ENCODE measurements at places on chromosomes 6 and 20.
A peak's percentile ranks its signal among the peaks of the same experiment; 100 is the strongest.

- peak; percentile 38 for DNase-seq
Measured at GRCh38 chr6:143176090-143177021, 115.7 kb downstream of the AIG1 start.

- DNase-seq = peak; percentile 31
Measured at GRCh38 chr6:136499370-136499769, 50.9 kb downstream of the MAP7 start.

GRCh38 chr6:15843764-15844163 lies 180.9 kb upstream of the DTNBP1 start:
- DNase-seq = no peak

GRCh38 chr6:37481711-37482605 lies 17.7 kb downstream of the CCDC167 start:
- DNase-seq = no peak

GRCh38 chr6:98467902-98468301 lies 366.5 kb upstream of the POU3F2 start:
- no peak for DNase-seq

- peak; percentile 4 for DNase-seq
Measured at GRCh38 chr6:39812853-39813533, 20.8 kb downstream of the DAAM2 start.

DNA sequence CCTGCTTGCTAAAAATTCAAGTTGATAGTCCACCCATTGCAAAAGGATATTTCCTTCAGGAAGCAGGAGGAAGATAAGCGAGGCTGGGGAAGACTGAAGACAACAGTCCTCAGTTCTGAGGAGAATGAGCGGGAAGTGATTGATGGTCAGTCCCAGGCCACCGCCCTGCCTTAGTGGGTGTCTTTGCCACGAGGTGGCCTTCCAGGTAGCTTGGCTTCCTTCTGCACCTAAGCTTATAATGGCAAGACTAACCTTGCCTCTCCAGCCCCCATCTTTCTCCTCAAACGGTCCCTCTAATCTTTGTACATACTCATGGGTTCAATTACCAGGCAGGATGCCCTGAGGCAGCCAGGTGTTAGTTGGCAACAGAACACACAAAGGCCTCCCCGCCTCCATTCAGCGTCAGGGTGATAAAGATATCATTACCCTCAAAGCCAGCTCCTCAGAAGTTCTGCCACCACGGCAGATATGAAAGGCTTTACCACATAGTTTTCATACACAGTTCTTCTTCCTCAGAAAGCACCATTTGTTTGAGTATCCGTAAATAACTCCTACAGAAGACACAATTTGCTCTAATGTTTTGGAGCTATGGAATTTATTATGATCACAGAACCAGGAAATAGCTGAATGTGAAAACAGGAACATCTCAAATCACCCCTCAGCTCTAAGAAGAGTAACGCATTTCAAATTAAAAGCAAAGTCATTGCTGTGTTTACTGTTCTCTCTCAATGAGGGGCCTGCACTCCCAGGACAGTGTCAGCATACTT lies 249.4 kb downstream of the ATXN1 start:
- no peak for DNase-seq

DNA sequence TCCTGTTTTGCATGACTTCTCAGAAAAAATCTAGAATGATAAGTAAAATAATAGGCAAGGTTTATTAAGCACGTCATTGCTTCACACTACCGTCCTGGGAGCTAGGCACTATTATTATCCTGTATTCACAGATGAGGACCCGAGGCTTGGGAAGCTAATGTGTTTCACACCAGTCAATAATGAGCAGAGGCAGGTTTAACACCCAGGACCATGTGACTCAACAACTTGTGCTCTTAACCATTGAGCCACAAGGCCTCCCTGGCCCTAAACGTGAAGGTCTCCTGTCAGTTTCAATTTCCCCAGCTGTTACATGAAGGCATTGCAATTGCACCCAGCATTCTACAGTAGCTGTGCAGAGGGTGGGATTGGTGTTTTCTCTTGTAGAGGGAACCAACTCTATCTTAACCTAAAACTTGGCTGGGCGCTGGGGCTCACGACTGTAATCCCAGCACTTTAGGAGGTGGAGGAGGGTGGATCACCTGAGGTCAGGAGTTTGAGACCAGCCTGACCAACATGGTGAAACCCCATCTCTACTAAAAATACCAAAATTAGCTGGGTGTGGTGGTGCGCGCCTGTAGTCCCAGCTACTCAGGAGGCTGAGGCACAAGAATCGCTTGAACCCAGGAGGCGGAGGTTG lies 191.2 kb downstream of the BCAS1 start:
- DNase-seq = no peak

- DNase-seq = no peak
Measured at GRCh38 chr20:17688965-17689364, 6.9 kb upstream of the RRBP1 start.

DNA sequence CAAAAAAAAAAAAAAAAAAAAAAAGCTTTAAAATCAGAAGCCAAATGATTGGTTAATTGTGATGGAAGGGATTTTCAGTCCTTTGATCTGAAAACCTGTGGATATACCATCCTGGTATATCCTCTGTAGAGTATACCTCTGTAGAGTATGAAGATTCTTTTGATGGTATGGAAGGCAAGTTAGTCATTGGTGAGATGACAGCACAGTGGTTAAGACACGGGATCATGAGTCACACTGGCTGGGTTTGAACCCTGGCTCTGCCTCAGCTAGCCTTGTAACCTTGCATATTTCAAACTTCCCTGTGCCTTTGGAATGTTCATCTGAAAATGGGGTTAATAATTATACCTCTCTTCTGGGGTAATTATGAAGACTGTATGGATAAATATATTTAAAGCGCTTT lies 179.3 kb downstream of the CARMIL1 start:
- peak; percentile 64 for DNase-seq

GRCh38 chr6:42781796-42782688 lies at the start of gene BICRAL:
TSS of gene BICRAL (plus strand) at chr6:42782052. CDS start at chr6:42822023, 39,971 bp downstream.
- DNase-seq = peak; percentile 87

GRCh38 chr20:32749914-32750637 lies 6.8 kb upstream of the COMMD7 start:
- peak; percentile 24 for DNase-seq

DNA sequence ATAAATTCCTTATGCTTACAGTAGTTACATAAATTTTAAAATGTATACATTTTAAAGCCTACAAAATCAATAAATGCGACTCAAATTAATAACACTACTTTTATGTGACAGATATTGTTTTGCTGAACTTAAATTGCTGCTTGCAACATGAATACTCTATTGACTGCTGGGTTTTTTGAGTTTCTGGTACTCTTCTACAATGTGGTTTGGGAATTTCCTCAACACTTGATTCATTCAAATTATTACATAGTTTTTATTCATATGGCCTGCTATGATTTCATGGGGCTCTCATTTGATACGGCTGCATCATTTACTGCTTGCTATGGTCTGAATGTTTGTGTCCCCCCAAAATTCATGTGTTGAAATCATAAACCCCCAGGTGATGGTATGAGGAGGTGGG lies 2.3 kb upstream of the TXLNB start:
- no peak for DNase-seq

GRCh38 chr6:56951049-56951831 lies 3.7 kb upstream of the BEND6 start:
- DNase-seq = peak; percentile 86

GRCh38 chr6:170271771-170272314 lies 19.0 kb downstream of the DLL1 start:
- peak; percentile 7 for DNase-seq

- no peak for DNase-seq
Measured at GRCh38 chr20:43776691-43777090, 49.9 kb upstream of the GTSF1L start.

GRCh38 chr6:37485291-37485702 lies 14.4 kb downstream of the CCDC167 start:
- no peak for DNase-seq

DNA sequence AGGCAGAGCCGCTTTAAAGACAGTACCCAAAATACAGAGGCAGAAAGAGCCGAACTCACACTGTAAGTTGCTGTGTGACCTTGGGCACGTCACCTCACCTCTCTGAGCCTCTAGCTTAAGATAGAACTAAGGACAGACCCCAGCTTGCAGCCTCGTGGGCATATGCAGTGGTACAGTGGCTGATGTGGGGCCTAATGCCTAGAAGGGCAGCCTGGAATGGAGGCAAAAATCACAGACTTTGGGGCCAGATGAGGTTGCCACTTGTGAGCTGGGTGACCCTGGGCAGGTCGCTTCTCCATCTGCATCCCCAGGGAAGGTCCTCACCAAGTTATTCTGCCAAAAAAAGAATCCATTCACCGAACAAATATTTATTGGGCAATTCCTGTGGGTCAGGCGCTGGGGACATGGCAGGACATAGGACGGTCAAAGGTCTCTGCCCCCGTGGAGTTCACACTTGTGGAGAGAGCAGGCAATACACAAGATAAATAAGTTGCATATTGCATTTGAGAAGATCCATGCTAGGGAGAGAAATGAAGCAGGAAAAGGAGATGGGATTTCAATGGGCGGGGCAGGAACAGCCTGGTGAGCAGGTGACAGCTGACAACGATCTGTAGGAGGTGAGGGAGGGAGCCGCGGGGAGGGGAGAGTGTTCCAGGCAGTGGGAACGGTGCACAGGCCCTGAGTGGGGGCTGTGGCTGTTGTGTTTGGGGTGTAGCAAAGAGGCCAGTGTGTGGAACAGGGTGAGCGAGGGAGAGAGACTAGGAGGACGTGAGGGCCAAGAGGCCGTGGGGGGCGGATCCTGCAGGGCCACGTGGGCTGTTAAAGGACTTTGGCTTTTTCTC lies 115.2 kb downstream of the CEBPB start:
- no peak for DNase-seq

GRCh38 chr6:36915599-36915998 lies 29.8 kb downstream of the C6orf89 start:
- no peak for DNase-seq

GRCh38 chr6:73667798-73668197 lies 14.0 kb upstream of the SLC17A5 start:
- no peak for DNase-seq

DNA sequence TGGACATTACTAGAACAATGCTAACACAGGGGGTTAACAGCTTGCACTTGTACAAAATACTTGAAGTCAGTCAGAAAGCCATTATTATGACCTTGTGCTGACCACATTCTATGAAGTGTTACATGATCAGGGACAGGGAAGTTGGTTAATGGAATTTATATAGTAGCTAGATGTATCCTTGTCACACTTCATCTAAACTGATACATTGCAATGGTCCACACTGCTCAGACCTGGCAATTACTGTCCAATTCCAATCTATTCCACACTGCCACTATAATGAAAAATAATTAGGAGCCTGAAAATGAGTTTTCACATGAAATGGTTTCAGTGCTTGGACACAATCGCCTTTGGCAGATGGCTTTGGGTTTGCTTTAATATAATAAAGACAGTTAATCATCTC lies 850.8 kb downstream of the EPHA7 start:
- DNase-seq = no peak

- no peak for DNase-seq
Measured at GRCh38 chr20:34397096-34397495, 34.0 kb downstream of the ITCH start.

GRCh38 chr6:162576016-162576415 lies 151.6 kb downstream of the PRKN start:
- no peak for DNase-seq

- DNase-seq = no peak
Measured at GRCh38 chr6:71900642-71901041, 14.3 kb downstream of the RIMS1 start.

DNA sequence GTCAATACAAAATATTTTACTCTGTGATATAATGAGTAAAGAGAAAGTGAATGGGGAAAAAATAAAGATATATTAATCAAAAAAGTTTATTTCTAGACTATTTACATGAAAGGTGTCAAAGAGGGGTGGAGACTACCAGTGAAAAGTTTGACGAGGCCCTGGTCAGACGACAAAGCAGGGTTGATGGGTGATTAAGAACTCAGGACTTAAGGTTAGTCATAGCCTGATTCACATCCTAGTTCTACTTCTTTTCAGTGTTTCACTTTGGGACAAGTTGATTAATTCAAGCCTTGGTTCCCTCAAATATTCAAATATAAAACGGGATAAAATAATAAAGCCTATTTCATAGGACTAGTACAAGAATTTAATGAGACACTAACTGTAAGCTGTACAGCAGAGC lies 178.2 kb upstream of the HS3ST5 start:
- DNase-seq = no peak

DNA sequence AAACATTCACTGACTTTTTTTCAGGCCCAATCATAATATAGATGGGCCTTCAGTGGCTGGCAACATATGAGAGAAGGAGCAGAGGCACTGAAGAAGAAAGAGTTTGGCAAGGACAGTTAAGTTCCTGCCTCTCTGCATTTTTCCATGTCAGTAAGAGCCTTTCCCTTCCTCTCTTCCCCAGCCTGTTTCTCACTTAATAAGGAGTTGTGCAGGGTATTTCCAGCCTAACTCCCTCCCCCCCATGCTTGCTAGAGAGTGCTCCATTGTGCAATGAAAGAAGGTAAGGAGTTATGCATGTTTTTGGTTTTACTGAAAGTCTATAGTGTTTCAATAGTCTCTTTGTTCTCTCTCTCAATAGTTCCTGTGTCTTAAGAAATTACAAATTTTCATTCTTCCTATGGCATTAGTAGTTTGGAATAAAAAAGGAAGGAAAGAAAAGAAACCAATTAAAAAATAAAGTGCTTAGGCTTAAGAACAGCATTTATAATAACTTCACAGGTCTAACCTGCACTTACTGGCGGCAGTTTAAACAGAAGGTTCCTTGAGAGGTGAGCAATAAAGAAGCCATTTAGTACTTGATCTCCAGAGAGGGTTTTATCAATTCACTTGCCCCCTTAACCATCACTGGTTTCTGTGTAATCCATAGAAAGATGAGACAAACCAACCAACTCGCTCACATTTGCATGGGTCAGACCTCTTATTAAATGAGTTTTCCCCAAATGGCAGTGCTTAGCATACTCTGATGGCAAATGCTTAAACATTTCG lies 251.1 kb downstream of the PTPRT start:
- DNase-seq = no peak

- DNase-seq = peak; percentile 80
Measured at GRCh38 chr20:40160097-40160550, 528.9 kb downstream of the MAFB start.

DNA sequence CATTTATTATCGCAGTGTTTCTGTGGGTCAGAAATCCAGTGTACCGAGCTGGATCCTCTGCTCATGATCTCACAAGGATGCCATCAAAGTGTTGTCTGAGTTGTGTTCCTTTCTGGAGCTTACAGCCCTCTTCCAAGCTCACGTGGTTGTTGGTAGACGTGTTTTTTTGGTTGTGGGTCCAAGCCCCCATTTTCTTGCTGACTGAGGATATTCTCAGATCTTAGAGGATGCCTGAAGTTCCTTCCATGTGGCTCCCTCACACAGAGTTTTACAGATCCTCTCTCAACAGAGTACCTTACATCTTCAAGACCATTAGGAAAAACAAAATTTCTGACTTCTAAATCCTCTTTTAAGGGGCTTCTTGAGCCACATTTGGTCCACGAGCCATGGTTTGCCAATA lies 78.1 kb downstream of the TINAG start:
- DNase-seq = no peak

- no peak for DNase-seq
Measured at GRCh38 chr6:105936972-105937371, 149.2 kb upstream of the PRDM1 start.

- no peak for DNase-seq
Measured at GRCh38 chr6:80060774-80061173, 45.7 kb upstream of the BCKDHB start.

- no peak for DNase-seq
Measured at GRCh38 chr6:126773112-126773805, 345.2 kb upstream of the RSPO3 start.

GRCh38 chr20:35561268-35561667 lies 19.4 kb downstream of the ERGIC3 start:
- DNase-seq = peak; percentile 75

All from OCI-M1 (cell line).